ENCODE measurements at places on chromosomes 7 and 10.

DNA sequence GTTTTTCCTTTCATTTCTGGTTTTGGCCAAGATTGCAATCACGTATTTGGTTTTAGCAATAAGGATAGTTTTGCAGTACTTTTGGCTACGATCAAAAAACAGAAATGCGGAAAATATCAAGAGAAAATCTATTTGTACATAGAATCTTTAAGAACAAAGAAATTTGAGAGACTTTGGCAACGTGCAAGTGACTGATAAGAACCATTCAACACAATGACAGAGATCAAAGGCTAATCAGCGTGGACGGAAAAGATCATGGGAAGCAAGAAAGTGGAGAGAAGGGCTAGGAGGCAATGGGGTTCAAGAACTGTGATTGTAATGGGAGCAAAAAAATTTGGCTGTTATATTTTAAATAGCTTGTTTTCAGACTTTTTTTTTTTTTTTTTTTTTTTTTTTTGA, 16.2 kb upstream of the LRRN3 start:
- no peak for DNase-seq

DNA sequence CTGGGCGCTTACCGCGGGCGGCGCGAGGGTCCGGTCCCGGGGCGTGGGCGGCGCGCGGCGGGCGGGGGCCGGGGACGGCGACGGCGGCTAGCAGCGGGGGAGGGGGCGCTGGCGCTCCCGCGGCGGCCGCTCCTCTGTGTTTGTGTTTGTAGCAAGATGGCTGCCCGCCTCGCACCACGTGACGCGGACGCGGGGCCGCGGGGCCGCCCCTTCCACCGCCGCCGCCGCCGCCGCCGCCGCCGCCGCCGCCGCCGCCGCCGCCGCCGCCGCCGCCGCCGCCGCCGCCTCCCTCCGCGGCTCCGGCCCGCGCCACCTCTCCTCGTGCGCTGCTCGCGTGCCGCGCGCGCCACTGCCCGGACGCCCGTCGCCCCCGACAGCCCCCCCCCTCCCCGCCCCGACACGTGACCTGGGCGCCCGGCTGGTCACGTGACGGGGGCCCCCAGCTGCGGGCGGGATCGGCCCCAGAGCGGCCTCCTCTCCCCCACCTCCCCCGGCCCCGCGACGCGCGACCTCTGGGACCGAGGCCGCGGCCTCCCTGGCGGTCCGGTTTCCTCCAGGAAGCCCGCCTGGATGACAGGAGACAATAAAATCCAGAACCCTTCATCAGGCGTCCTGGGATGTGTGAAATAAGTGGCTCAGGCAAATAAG, at the start of gene GIGYF1:
TSS of gene GIGYF1 (minus strand) at position 153 of the 648 bp plus-strand sequence. CDS start 6,012 bp downstream, outside the sequence.
- peak; percentile 54 for DNase-seq

- no peak for DNase-seq
Measured at GRCh38 chr7:155455776-155456737, 1.9 kb upstream of the EN2 start.

DNA sequence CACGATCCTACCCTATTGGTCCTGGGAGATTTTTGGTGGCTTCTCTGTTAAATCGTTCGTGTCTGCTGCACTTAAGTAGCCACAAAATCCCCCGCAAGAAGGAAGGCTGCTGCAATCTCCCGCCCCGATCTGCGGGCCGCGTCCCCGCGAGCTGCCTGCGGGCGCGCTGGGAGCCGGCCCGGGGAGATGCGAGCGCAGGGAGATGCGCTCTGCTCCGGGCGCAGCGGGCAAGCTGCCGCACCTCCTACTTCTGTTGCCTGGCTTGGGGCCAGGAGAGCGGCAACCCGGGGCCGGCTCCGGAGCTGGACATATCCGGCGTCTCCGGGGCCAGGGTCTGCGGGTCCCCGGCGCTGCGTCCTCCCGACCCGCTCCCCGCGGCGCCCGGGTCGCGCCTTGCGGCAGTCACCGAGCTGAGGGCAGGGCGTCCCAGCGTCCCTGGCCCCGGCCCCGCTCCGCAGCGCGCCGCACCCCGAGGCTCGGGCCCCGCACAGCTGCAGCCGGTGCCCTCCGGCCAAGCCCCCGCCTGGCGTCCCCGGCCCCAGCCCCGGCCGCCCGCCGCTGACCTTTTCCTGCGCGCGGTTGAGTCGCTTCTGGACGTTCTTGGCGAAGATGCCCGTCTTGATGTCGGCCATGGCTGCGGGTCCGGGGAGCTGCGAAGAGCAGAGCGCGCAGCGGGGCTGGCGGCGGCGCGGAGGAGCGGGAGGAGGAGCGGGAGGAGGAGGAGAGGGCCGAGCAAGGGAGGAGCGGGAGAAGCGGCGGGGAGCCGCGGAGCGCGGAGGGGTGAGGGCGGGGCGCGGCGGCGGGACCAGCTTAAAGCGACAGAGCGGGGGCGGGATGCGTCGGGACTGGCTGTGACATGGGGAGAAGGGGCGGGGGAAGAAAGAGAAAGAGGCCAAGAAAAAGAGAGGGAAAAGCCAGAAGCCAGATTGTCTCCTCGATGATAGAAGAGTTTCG, at the start of gene AMPH:
TSS of gene AMPH (minus strand) at position 654 of the 954 bp plus-strand sequence. CDS start at position 632, 22 bp downstream.
- DNase-seq: peak; percentile 83

- no peak for DNase-seq
Measured at GRCh38 chr7:123966936-123967335, 41.9 kb downstream of the SPAM1 start.

GRCh38 chr7:152899004-152899403, 139.5 kb downstream of the ACTR3B start:
- no peak for DNase-seq

- no peak for DNase-seq
Measured at GRCh38 chr10:51896849-51897248, 197.5 kb upstream of the CSTF2T start.

- no peak for DNase-seq
Measured at GRCh38 chr10:104043185-104043830, 42.4 kb downstream of the COL17A1 start.

DNA sequence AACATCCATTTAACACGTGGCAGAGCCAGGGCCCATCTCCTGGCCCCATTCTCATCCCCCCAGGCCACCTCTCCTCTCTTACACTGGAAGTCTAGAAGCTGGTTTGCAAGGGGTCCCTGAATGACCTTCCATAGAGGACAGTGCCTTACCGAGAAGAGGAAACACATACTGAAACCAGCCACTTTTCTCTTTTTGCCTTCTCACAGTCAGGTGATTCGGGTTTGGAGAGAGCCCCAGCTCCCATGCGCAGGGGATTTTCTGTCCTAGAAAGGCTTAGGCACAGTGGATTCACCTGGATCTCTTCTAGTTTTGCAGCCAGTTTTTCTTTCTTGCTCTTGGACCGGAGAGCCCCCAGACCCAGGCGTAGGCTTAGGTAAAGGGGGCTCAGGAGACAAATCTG, 334.1 kb upstream of the C7orf33 start:
- no peak for DNase-seq

DNA sequence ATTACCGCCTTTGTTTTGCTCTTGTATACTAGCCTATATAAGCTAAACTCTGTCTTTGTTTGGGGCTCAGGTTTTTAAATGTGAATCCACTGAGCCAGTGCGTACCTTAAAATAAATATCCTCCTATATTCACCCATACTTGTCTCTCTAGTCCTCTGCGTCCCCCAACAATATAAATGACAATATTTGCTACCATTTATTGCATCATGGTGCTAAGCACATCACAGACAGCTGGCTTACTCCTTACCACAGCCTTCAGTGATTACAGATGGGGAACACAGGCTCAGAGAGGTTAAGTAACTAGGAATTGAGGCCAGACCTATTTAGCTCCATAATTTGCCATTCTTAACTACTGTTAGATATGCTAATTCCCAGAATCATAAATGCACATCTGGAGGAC, 3.4 kb upstream of the ADCK2 start:
- DNase-seq: no peak

- DNase-seq: no peak
Measured at GRCh38 chr7:125061776-125062397, 132.3 kb upstream of the POT1 start.

DNA sequence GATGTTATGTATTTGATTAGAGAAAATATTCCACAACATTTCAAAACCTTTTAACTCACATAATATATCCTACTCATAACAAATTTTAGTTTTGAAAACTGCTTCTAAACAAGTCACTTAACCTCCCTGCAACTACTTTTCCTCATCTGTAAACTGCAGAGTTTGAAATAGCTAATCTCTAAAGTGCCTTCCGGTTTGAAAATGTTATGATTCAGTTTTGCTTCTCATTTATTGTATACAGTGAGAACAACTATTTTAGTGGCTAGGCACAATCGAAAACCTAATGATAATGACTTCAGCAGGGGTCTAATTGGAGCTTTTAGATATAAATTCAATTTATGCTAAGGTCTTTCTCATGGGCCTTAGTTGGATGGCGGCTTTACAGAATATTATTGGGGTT, 30.7 kb upstream of the TEX47 start:
- DNase-seq: no peak

DNA sequence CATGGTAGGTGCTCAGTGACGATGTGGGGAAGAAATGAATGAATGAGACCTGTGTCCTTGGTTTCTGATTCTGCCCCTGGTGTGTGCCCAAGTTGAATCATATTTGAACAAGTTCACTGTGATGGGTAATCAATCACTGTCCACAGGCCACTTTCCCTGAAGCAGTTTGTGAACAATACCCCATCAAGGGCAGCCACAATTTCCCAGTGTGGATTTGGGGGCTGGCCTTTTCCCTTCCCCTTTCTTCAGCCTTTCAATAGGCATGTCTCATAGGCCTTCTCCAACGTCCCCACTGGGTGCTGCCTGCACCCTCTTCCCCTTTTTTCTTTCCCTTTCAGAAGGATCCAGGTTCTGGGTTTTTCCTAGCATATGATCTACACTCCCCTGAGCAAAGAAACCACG, 64.7 kb downstream of the CREB5 start:
- DNase-seq: no peak

GRCh38 chr7:40983111-40983510, 719.8 kb downstream of the INHBA start:
- no peak for DNase-seq

Measured in anterior cingulate cortex (tissue), 58 donors.